SIG-M5 (cell line): ENCODE measurements at places on chromosomes 6 and 20.

GRCh38 chr6:18211338-18211737 is 53.0 kb downstream of the DEK start:
- DNase-seq: no peak

- DNase-seq: no peak
Measured at GRCh38 chr6:40520678-40521077, 66.5 kb downstream of the LRFN2 start.

- DNase-seq: no peak
Measured at GRCh38 chr20:3328501-3328900, 79.0 kb downstream of the DNAAF9 start.

- DNase-seq: no peak
Measured at GRCh38 chr6:138467901-138468300, 31.4 kb downstream of the NHSL1 start.

- DNase-seq: no peak
Measured at GRCh38 chr20:23084845-23085365, 1.2 kb downstream of the CD93 start.

DNA sequence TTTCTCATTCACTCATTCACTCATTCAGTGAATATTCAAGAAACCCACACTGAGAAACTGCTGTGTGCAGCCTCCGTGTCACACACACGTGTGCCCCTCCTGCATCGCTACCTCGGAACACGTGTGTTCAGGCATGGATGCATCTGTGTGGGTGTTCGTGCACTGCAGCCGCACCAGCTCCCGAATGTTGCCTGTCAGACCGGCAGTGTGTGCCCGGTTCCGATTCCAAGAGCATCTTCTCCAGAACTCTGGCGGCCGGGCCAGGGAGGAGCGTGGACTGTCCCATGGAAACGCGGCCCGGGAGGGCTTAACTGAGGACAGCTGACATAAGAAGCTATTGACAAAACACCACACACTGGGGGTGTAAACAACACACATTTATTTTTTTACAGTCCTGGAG is 216.0 kb downstream of the DLL1 start:
- no peak for DNase-seq

DNA sequence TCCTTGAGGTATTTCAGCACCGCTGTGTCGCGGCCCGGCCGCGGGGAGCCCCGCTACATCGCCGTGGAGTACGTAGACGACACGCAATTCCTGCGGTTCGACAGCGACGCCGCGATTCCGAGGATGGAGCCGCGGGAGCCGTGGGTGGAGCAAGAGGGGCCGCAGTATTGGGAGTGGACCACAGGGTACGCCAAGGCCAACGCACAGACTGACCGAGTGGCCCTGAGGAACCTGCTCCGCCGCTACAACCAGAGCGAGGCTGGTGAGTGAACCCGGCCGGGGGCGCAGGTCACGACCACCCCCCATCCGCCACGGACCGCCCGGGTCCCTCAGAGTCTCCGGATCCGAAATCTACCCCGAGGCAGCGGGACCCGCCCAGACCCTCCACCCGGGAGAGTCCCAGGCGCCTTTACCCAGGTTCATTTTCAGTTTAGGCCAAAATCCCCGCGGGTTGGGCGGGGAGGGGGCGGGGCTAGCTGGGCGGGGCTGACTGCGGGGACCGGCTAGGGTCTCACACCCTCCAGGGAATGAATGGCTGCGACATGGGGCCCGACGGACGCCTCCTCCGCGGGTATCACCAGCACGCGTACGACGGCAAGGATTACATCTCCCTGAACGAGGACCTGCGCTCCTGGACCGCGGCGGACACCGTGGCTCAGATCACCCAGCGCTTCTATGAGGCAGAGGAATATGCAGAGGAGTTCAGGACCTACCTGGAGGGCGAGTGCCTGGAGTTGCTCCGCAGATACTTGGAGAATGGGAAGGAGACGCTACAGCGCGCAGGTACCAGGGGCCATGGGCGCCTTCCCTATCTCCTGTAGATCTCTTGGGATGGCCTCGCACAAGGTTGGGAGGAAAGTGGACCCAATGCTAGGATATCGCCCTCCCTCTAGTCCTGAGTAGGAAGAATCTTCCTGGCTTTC is 693 bp downstream of the HLA-F start:
- DNase-seq: no peak

- DNase-seq: no peak
Measured at GRCh38 chr6:79650950-79651349, 19.8 kb downstream of the SH3BGRL2 start.

- DNase-seq: no peak
Measured at GRCh38 chr6:144294016-144294415, 8.9 kb downstream of the UTRN start.

DNA sequence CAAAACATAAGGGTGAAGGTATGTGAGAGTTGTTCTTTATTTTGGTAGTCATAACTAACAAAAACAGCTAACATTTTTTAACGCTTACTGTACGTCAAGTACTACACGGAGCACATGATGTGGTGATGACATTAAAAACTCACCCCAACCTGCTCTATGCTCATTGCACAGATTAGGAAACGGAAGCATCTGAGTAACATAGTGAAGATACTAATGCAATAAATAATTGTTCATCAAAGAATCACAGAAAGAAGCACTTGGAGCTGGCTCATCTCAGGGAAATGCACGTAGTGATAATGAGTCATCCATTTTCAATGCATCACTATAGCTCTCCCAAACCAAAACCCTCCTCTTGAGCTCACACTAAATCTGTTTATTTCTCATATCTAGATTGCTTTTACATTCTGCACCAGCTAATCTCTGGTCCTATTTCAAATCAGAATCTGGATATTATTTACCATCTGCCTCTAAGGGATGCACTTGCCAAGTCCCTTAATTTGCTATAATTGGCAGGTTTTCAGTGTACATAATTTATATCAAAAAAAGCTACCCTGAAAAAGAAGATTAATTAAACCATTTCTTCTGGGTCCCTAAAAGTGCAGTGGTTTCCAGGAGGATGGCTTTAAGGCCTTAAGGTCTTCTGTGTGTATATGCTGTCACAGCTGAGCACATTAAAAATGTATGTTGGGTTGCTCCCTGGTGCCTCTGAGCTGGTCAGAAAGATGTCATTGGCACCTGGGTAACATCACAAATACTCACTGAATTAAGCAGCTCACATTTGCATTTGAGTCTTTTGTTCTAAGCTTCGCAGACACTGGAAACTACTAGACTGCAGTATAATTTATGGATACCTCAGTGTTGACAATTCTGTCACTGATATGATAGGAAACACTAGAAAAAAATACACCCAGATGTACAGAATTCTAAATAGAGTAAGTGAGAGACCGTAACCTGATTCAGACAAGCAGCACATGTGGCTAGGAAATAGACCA is 677.4 kb upstream of the CITED2 start:
- DNase-seq: no peak

- DNase-seq: no peak
Measured at GRCh38 chr6:109695468-109695867, 4.4 kb downstream of the FIG4 start.

GRCh38 chr6:28758046-28758817 is 165.6 kb downstream of the TRIM27 start:
- no peak for DNase-seq

- peak; percentile 22 for DNase-seq
Measured at GRCh38 chr6:121297694-121298093, 36.6 kb downstream of the TBC1D32 start.
